PC-3 (cell line): ENCODE measurements at places on chromosomes 11 and 22. TPM values are rescaled to one million over a fixed set of nuclear protein-coding genes. Genes with fewer than 3 reads are reported as not detected.

FAM180B gene
- not detected in 2 replicates for total RNA-seq

MRGPRF gene
- total RNA-seq = not detected in 2 replicates

DNA sequence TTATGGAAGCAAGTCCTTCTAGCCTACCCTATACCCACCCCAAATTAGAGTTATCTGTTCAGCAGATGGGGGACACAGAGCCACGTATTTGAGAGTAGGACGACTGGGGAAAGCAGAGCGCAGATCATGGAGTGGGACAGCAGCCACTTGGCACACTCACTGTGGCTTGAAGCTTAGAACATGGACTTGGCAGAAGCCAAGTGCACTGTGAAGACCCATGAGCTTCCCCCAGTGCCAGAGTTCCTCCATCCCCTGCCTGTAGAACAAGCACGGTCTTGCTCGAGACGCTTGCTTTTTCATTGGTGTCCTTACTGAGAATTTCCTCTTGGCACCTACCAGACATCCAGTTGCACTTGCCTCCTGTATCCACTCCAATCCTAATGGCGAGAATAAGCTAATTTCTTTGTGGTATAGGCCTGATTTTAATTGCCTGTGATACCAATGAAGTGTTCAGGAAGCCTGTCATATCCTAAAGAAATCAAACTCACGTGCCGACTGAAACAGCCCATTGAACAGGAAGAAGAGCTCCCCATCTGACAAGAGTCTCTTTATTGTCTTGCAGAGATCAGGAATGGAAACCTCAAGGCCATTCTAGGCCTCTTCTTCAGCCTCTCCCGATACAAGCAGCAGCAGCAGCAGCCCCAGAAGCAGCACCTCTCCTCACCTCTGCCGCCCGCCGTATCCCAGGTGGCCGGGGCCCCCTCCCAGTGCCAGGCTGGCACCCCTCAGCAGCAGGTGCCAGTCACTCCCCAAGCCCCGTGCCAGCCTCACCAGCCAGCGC is 166.9 kb downstream of the NAV2 start:
- no peak for DNase-seq

SCUBE1 gene
- not detected in 2 replicates for total RNA-seq

- no peak for DNase-seq
Measured at GRCh38 chr22:25929321-25929878, 187.4 kb downstream of the MYO18B start.

RTN3 gene
- total RNA-seq = 100 and 133 TPM in 2 replicates

GRCh38 chr22:34055525-34056200 is 135.4 kb upstream of the LARGE1 start:
- no peak for DNase-seq

GRCh38 chr22:29674121-29674520 is 45.7 kb upstream of the CABP7 start:
- DNase-seq = no peak

GRCh38 chr22:26395926-26396325 is 33.1 kb upstream of the ASPHD2 start:
- DNase-seq = no peak

DNA sequence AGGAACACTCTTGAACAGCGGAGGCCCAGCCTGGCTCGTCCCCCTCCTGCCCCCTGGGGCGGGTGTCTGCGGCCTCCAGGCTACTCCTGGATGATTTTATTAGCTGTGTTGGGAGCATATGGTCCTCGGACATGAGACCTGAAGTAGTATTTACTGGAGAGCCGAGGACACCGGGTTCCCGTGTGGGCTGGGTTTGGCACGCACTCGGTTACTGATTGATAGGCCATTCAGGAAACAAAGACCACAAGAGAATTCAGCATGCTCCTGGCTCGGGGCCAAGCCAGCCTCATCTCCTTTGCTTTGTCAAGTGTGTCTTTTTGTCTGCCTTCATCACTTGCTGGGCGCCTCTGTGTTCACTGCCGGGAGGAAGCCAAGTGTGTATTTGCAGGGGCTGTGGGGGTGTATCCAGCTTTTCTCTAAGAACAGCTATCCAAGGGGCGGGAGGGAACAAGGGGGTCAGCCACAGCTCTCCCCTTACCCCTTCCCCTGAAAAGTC is 9.7 kb downstream of the FXYD2 start:
- no peak for DNase-seq

GRCh38 chr11:47768101-47768612 is 1.0 kb upstream of the FNBP4 start:
- peak; percentile 6 for DNase-seq

DNA sequence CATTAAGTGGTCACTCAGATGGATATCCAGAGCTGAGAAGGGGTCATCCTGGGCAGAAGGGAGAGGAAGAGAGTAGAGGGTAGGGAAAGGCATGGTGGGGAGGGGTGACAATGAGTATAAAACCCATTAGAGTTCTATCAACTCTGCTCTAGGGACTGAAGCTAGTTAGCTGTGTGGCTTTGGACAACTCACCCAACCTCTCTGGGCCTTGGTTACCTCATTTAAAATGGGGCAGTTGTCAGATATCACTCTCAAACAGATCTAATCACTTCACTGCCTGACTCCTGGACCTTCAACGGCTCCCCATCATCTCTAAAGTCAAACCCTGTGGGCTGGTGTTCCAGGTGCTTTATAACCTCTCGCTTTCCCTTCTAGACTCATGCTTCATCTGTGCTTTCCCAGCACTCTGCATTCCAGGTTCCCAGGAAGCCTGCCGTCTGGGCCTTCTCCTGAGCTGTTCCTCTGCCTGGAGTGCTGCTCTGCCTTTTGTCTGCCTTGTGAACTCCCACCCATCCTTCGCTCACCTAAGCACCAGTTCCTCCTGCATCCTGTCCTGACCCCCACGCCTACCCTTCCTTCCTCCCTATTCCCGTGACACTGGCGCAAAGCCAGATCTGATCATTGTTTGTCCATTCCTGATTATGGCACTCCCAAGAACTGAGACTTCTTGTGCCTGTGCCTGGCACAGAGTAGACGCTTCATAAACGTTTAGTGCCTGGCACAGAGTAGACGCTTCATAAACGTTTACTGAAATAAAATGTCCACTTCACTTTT is 22.3 kb upstream of the KCNJ11 start:
- DNase-seq = no peak

DNA sequence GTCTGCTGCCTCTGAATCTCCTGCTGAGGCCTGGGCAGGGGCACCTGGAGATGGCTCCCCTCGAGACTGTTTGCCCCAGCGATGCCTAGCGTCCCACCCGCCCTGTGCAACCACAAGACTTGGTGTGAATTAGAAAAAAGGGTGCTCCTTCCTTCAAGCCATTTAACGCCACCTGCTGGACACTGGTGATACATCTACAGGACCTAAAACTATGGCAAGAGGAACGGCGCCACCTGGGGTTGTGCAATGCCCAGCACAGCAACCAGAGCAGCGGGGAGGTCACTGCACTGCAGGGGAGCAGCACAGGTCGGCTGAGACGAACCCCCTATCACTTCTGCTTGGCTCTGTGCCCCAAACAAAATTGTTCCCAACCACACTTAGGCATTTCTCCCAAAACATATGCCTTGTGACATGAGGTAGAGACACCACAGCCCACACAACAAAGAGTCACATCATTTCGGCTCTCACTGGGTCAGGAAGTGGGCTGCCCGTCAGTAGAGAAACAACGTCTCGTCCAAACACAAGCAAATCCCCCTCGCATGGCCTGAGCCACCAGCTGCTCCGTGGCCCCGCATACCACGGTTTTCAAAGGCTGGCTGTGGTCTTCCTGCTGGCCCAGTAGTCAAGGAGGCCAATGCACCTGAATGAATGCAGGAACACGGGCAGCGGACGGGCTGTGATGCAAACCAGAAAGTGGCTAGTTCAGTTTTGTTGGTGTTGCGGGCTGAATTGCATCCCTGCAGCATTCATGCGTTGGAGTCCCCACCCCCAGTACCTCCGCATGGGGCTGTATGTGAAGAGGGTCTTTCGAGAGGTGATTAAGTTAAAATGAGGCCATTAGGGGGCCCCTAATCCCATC is 171.9 kb downstream of the SHANK2 start:
- peak; percentile 79 for DNase-seq

GRCh38 chr11:8709002-8709672 is 26.5 kb downstream of the RPL27A start:
- no peak for DNase-seq

DNA sequence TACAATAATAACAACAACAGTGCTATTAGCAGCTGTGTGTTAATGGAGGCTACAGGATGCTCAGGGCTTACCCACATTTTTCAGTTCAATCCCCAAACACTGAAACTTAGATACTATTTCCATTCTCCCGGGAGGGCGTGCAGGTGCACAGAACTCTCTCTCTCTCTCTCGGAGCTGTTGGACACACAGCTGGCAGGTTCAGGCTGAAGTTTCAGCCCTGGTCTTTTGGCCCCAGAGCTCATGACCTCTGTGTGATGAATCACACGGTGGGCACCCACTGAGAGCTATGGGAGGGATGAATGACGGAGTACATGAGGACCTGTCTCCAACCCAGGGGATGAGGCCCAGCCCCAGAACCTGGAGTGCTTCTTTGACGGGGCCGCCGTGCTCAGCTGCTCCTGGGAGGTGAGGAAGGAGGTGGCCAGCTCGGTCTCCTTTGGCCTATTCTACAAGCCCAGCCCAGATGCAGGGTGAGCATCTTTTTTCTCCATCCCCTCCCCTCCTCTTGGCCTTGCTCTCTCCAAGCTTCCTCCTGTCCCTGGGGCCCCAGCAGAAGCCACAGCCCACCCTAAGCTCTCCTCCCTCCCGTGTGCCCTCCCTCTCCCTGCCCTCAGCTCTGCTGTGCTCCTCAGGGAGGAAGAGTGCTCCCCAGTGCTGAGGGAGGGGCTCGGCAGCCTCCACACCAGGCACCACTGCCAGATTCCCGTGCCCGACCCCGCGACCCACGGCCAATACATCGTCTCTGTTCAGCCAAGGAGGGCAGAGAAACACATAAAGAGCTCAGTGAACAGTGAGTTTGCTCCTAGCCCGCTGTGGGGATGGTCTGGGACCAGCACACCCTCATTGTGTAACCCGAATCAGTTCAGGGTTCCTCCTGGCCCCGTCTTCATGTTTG is 16.9 kb downstream of the CSF2RB start:
- no peak for DNase-seq

- DNase-seq = no peak
Measured at GRCh38 chr22:47678636-47679287, 916.3 kb downstream of the TBC1D22A start.

DNA sequence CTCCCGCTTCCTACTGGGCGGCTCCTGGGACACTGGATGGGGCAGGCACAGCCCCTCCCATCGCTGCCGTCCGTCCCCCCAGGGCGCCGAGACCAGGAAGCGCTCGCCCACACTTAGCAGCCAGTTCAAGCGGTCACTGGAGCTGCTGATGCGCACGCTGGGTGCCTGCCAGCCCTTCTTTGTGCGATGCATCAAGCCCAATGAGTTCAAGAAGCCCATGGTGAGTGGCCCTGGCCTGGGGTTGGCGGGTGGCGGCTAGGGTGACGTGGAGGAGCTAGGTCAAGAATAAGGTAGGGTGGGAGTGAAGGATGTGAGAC is 44.6 kb downstream of the MYO7A start:
- DNase-seq = no peak

KIF18A gene
- 11.6 and 15.3 TPM in 2 replicates for total RNA-seq

- DNase-seq = peak; percentile 83
Measured at GRCh38 chr11:46237248-46238077, 40.0 kb upstream of the CREB3L1 start.

DNA sequence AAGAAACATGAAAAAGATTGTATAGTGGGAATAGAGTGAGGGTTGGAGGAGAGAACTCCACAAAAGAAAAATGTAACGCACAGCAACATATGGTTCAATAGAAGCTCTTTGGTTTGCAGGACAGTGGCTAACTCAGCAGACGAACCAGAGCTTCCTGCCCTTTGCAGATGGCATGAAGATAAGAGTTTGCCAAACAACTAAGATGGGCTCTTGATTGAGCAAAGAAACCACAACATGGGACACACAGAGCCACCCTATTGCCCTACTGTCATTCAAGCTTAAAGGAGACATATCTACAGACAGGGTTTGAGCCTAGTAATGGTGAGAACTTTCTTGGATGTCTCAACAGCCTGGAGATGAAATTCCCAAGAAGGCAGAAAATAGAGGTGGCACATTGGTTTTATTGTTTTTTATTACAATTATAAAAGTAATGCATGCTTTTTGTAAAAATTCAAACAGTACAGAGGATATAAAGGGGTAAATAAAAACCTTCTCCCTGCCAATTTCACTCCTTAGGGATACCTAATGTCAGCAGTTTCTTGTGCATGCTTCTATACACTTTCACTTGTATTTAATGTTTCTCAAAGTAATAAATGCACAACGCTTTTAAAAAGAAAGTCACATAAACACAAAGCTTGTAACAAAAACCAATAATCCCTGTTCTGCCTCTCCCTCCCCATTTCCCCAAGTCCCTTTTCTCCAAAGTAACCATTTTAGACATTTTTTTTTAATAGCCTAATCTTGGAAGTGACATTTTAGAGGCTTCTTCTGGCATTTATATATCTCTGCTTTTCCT is 63.7 kb downstream of the COPB1 start:
- DNase-seq = no peak

DTX4 gene
- 4.0 and 4.9 TPM in 2 replicates for total RNA-seq

WBP2NL gene
- total RNA-seq = 0.33 TPM in 1 of 2 replicates, not detected in the other

PIK3IP1 gene
- 1.5 and 1.9 TPM in 2 replicates for total RNA-seq

DNA sequence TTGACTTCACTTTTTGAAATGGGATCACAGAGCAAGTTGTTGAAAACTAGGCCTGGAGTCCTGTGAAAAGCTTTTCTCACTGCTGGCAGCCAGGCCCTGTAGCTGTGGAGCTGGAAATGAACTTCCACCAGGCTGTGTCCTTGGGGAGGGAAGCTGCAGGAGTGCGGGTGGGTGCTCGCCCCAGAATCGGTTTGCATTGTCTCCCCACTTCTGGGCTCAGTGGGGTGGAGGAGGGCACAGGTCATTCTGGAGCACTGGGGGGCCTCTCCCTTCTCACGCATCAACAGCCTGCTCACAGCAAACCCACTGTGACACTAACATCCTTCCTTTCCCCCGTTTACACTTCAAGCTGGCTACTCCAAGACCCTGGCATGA is 15.2 kb downstream of the GLB1L2 start:
- DNase-seq = no peak

SMCO4 gene
- total RNA-seq = 23.0 and 34.2 TPM in 2 replicates

SLC5A12 gene
- not detected in 2 replicates for total RNA-seq

DNA sequence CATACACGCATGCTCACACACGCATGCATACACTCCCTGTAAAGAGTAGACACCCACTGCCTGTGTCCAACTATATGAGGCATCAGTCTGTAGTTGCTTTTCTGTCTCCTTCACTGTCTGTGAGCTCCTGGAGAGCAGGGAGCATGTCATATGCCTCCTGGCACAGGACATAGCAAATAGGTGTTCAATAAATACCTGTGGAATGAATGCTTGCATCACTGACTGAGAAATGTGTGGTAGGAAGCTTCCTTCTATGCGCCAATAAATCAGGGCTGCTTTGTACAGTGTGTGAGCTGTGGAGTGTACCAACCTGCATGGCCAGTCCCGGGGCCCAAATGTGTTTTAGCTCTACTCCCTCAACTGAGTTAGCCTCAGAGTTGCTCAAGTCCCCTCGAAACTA is 37.2 kb upstream of the NAV2 start:
- DNase-seq = peak; percentile 40

OR10A2 gene
- total RNA-seq = not detected in 2 replicates

OR2D2 gene
- 0.11 TPM in 1 of 2 replicates, not detected in the other for total RNA-seq
